Putamen (tissue), 1 donor: ENCODE measurements at places on chromosomes 5 and 9.

GRCh38 chr5:5474961-5475360 lies 52.5 kb downstream of the ICE1 start:
- DNase-seq: no peak

DNA sequence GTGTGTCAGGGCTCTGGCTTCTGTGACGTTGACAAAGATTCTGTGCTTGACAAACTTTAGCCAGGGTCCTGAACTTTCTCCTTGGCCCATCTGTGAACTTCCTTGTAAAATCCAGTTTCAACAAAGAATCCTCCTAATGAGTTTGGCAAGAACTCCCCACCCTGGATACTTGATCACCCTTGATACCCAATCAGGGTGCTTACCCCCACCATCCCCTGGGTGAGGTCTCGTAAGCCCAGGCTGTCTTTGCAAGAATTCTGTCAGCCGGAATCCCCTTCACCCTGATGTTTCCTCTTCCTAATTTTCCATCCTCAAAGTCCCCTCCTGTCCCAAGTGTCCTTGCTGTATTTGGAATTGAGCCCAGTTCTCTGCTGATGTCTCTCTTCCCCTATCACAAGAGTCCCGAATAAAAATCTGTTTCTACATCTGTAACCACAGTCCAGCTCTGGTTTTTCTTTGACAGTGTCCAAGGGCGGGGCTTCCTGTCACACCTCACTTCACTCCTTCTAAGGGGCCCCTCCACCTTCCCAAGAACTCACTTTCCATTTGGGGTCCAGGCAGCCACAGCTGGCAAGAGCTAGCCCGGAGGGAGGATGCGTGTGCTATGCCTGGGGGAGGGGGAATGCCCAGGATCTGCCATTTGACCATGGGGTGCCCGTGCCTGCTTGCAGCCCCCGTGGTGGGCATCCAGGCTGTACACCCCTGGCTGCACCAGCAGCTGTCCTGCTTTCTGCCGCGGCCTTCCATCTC lies 2.7 kb upstream of the CARD19 start:
- DNase-seq: no peak

DNA sequence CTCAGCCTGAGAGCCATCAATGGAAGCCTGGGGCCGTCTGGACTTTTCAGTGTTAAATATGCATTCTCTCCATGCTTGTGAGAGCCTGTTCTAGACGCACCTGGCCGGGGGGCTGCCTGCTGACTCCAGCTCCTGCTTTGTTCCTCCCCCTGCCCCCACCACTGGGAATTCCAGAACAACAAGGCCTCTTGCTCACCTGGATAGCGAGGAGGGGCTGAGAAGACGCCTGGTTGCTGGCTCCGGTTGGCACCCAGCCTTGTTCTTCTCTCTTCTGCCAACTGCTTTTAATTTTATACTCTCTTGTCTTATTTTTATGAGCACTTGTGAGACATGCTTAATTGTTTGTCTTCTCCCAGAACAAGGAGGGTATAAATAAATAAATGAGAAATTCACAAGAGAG lies 15.0 kb upstream of the RAPGEF1 start:
- DNase-seq: no peak

GRCh38 chr5:67223211-67223610 lies 26.6 kb upstream of the CD180 start:
- no peak for DNase-seq

- no peak for DNase-seq
Observed at GRCh38 chr5:72301557-72301956, 18.5 kb downstream of the MRPS27 start.

DNA sequence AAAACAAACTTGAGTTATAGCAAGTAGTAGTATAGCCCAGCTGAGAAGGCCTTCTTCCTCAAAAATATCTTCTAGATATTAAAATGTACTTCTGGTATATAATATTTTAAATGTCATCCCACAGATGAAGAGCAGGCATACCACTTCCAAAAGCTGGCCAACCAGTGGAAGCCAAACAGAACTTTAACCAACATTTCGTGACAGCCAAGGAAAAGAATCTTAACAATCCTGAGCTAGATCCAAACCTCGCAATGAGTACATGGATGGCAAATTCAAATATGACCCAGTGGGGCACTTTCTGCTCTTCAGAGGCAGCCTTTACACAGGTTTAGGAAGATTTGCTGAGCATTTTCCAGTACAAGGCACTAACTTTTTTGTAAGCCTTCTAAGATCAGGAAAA lies 91.8 kb upstream of the ACO1 start:
- no peak for DNase-seq

DNA sequence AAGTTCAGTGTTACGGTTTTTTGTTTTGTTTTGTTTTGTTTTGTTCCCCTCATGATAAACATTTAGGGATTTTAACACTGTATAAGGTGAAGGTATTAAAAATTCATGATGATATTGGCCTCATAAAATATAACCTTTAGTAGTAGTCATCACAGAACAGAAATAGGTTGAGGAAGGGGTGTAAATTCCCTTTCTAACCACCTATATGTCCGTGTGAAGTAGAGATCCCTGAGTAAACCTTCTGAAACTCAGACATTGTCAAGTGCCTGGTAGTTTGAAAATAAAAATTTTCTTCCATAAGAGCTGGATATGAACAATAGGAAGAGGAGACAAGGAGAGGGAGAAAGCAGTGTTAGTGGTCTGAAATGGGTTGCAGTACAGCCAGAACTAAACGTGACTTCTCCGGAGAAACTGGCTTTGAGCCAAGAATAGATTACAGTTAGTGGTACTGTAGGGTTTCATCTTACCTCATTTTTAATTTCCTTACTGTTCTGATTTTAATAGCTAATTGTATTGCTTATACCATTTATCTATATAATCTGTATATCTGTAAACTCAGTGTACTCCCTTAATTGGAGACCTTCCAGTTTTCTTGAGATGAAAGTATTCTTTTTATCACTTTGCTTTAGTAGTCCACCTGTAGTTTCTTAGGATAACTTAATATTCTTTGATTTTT lies 18.3 kb downstream of the UGCG start:
- no peak for DNase-seq

GRCh38 chr9:70873506-70873905 lies 247.9 kb downstream of the TRPM3 start:
- no peak for DNase-seq

DNA sequence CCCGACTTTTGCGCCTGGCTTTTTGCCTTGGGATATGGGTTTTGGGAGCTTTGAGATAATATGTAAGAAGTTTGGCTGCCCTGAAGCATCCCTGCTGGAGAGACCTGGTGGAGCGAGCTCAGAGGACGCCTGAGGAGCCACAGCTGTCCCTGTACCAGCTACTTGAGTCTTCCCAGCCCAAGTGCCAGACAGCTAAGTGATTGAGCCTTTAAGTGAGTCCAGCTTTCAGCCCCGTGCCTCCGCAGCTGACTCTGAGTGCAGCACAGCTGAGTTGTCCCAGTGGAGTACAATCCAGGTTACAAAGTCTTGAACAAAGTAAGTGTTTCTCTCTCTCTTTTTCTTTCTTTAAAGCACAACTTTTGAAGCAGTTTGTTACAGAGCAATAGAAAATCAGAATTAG lies 203.8 kb upstream of the DAP start:
- no peak for DNase-seq

DNA sequence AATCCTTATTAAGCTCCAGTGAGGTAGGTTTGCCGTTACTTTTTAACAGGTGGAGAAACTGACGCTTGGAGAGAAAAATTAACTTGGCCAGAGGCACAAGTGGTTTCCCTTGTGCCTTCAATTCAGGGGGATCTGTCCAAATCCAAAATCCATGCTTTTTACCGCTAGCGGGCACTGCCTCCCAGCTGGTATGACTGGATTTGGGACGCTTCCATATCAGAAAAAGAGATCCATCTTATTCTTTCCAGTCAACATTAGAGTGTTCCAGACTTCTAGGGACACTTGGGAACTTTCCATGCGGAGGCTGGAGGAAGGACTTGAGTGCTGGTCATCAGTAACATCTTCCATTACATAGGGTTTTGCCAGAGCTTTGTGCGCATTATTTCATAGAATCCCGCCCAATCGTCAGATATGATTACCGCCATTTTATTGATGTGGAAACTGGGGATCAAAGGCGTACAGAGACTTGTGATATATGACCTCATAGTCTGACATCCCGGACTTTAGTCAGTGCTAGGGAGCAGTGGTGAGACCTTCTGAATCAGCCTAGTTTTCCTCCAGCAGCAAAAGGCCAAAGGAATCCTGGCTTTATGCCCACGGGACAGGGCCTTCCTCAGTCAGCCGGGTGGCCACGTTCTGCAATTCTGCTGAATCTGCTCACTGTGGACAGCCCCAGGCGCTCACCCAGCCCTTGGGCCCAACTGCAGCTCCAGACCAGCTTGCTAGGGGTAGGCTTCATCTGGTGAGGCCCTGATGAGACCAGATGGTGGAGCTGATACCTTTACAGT lies 1.1 kb upstream of the GNPDA1 start:
- peak; percentile 28 for DNase-seq

DNA sequence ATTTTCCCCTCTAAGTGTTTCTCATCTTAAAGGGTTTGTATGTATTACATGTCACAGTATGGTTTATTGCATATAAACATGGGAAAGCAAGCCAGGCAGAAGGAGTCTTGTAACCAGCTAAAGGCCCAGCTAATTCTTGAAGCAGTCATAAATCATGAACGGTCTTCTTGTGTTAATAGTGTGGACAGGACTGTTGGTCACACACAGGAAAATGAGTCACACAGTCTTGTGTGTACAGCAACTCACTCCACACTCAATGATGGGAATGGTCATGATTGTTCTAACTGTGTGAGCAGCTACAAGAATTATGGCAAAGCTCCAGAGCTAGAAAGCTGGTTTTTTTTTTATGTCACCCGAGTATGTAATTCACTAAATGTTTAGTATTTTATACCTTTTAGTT lies 123.9 kb downstream of the GHR start:
- no peak for DNase-seq

DNA sequence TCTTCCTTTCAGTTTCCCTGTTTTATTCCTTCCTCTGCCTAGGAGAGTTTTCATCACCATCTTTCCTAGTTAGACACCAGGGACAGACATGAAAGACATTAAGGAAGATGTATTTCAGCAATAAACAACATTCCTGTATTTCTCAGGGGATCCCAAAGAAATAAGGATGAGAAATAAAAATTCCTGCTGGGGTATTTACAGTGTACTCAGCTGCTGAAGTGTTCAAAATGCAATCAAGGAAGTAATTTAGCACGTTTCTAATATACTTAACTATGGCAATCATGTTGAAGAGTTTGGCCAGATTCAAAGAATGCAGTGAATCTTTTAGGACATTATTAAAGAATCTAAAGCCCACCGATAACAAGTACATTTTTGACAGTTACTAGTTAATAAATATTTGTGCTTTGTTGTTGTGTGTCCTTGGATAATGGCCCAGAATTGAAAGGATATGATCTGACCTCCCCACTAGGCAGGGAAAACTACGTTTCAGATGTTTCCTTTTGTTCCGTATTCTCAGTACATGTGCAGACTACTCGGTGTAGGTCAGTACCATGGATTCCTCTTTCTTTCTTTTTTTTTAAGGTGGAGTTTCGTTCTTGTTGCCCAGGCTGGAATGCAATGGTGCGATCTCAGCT lies 46.8 kb downstream of the INIP start:
- no peak for DNase-seq

GRCh38 chr9:35795695-35796094 lies 4.3 kb downstream of the NPR2 start:
- no peak for DNase-seq

DNA sequence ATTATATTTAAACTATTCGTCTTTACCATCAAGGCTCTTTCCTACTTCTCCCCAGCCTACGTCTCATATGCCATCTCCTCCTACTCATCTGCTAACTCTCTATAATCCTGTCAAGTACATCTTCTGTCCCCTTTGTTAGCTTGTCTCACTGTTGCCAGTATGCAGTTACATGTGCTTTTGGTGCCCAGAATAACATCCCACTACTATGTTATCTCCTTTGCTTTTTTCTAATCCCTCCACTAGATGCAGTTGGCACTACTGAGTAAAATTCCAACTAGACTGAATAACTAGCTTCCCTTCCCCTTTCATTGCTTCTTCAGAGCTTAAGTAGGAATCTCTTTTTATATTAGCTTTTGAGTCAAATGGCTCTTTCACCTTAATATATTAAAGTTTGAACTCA lies 3.0 kb upstream of the ARRDC3 start:
- peak; percentile 22 for DNase-seq

GRCh38 chr9:86594724-86595123 lies 240.5 kb upstream of the TUT7 start:
- no peak for DNase-seq

- DNase-seq: no peak
Observed at GRCh38 chr5:119285070-119285916, 70.5 kb upstream of the TNFAIP8 start.

GRCh38 chr9:130971294-130971849 lies 32.3 kb upstream of the FIBCD1 start:
- no peak for DNase-seq

- DNase-seq: no peak
Observed at GRCh38 chr5:83244516-83244915, 167.2 kb downstream of the XRCC4 start.

DNA sequence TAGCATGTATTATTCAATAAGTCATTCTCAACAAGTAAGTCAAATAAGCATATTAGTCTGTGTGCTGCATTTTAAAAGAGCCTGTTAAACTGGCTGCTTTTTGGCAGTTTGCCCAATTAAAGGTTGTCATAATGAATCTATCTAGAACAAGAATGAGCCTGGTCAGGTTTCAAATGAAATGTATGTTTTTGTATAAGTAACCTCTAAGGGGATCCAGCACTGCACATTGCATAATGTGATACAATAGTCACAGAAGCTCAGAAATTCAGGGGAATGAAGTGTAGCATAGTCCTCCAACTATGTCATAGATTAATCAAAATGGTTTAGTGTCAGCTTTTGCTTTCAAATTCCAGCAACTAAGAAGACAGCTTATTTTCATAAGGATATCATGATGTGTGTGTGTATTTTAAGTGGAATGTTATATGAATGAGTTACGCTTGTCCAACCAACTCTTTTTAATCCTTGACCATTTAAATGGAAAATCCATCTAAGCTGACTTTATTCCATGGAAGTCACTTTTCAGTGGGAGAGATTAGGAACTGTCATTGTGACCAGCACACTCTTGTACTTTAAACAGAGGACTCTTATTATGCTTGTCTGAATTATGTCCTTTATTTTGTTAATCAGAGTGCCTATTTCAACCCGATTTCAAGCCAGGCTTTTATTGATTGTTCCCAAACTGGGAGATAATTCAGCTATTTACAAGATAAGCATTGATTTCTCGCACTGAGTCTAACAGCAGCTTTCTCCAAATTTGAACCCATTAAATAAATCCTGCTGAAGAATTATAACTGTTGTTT lies 283.9 kb upstream of the ADAMTSL1 start:
- DNase-seq: no peak

DNA sequence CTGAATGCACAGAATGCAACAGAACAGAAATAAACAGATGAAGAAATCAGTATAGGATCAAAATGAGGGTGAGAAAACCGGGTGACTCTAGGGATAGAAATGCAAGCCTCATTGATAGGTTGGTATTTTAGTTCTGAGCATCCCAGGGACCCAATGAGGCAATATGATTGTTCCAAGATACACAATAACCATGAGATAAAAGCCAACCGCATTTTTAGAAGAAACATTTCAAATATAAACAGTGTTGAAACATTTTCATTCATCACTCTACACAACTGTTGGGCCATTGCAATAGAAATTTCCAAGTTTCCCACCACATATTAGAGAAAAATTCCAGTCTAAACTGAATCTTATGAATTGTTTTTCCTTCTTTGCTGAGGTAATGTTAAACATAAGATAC lies 452.3 kb upstream of the PTGER4 start:
- DNase-seq: no peak
